Tibial nerve (tissue), 4 donors: ENCODE measurements at places on chromosomes 6 and 20. TPM values are rescaled to one million over a fixed set of nuclear protein-coding genes. Genes with fewer than 3 reads are reported as not detected.

The SSR1 gene
- total RNA-seq, result 68.2 TPM

The CASS4 gene
- 2.5 TPM for total RNA-seq

The GFRA4 gene
- not detected for total RNA-seq

The KCNQ2 gene
- not detected for total RNA-seq

The C6orf89 gene
- 41.1 TPM for total RNA-seq

The IRF4 gene
- 0.22 TPM for total RNA-seq

DNA sequence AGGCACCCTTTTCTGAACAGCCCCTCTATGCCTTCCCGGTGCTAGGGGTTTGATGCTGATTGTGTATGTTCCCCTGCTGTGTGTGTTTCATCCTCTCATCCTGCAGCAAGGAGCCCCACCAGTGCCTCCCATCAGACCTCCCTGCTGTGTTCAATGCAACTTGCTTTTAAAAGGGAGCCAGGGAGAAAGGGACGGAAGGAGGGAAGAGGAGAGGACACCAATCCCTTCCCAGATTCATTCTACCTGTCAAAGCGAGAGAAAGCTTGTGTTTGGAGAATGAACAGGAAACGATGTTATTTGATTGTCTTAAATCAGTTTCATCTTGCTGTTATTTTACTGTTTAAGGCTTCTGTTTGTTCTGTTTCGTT is 259.2 kb downstream of the ADGB start:
- peaks cover 8% of the 10 kb centered on the region for H3K4me1 ChIP-seq
- no peaks in the 10 kb centered on the region for H3K27me3 ChIP-seq
- H3K4me3 ChIP-seq, result peak overlapping the region; percentile 35
- H3K27ac ChIP-seq, result peak overlapping the region; percentile 77

DNA sequence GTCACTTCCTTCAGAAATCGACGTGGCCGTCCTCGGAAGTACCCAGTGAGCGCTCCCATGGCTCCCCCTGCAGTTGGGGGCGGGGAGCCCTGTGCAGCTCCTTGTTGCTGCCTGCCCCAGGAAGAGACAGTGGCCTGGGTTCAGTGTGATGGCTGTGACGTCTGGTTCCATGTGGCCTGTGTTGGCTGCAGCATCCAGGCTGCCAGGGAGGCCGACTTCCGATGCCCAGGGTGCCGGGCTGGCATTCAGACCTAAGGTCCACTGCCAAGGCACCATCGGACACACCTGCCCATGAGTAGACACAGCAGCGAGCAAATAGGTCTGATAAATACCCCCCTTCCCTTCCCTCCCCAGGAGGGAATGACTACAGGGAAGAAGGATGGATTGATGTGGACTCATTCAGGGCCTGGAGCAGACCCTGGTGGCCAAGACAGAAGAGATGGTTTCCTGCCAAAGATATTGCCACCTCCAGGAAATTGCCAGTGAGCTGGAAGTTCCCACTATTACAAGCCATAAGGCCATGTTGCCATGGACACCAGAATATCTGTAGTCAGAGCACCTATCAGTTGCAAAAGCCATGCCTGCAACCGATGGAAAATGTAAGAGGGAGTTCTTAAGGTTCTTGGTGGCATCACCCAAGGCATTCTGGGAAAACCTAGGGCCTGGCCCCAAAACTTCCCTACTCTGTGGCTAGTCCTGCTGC is 4.2 kb downstream of the TCF19 start:
- H3K27ac ChIP-seq, result no peak overlapping the region
- H3K27me3 ChIP-seq, result no peaks in the 10 kb centered on the region
- H3K36me3 ChIP-seq, result no peaks in the 10 kb centered on the region
- DNase-seq, result no peak

DNA sequence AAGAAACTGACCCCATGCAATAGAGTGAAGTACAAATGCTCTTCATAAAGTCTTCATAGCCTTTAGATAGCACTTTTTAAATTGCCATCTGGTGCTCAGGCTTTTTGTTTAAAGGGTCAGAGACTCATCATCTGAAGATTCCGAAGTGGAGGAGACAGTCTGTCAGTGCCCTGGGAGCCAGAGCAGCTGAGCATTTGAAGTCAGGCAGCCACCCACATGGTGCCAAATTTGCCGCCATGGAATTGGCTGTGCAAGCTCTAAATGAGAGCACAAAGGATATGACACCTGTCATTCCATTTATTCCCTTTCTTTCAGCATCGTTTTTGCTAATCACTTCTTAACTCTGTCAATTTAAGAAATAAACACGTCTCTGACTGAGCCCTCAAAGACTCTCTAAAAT is 32.8 kb upstream of the CEP162 start:
- no peak overlapping the region for H3K4me3 ChIP-seq
- H3K27ac ChIP-seq, result no peak overlapping the region

DNA sequence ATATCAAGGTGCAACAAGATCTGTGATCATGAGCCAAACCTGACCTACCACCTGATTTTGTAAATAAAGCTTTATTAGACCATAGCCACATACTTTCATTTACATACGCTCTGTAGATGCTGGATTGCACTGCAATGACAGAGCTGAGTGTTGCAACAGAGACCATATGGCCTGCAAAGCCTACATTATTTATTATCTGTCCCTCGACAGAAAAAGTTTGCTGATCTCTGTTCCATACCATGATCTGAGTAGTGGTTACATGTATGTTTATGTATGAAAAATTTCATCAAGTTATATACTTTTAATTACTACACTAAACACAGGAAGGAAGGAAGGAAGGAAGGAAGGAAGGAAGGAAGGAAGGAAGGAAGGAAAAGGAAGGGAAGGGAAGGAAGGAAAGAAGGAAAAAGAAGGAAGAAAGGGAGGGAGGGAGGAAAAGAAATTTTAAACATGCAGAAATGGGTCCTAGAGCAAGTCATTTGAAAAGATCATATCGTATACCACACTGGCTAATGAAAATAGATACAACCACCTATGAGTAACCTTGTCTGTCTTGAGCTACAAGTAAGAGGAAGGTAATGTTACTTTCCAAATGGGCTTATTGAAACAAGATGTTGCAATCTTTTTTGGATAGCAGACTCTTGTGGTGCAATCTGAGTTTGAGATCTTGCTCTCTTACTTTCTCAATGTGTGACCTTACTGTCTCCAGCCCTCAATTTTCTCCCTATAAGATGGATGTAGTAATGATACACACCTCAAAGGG is 441.0 kb downstream of the KIF16B start:
- H3K27me3 ChIP-seq, result no peaks in the 10 kb centered on the region
- no peak for DNase-seq
- H3K27ac ChIP-seq, result no peak overlapping the region
- H3K36me3 ChIP-seq, result no peaks in the 10 kb centered on the region
- no peak overlapping the region for H3K4me3 ChIP-seq

- peaks cover 46% of the 10 kb centered on the region for H3K36me3 ChIP-seq
- DNase-seq, result no peak
- H3K27ac ChIP-seq, result no peak overlapping the region
- H3K27me3 ChIP-seq, result no peaks in the 10 kb centered on the region
- no peaks in the 10 kb centered on the region for H3K4me1 ChIP-seq
Measured at GRCh38 chr6:166541366-166541765, 45.1 kb downstream of the RAMACL start.

GRCh38 chr20:50343490-50344179 is 153.0 kb downstream of the CEBPB start:
- no peaks in the 10 kb centered on the region for H3K4me1 ChIP-seq
- H3K4me3 ChIP-seq, result no peak overlapping the region
- no peaks in the 10 kb centered on the region for H3K27me3 ChIP-seq
- no peak for DNase-seq
- H3K27ac ChIP-seq, result no peak overlapping the region

- DNase-seq, result no peak
- H3K4me3 ChIP-seq, result no peak overlapping the region
- H3K27ac ChIP-seq, result no peak overlapping the region
- H3K36me3 ChIP-seq, result no peaks in the 10 kb centered on the region
Measured at GRCh38 chr6:71072508-71072907, 115.6 kb upstream of the B3GAT2 start.

DNA sequence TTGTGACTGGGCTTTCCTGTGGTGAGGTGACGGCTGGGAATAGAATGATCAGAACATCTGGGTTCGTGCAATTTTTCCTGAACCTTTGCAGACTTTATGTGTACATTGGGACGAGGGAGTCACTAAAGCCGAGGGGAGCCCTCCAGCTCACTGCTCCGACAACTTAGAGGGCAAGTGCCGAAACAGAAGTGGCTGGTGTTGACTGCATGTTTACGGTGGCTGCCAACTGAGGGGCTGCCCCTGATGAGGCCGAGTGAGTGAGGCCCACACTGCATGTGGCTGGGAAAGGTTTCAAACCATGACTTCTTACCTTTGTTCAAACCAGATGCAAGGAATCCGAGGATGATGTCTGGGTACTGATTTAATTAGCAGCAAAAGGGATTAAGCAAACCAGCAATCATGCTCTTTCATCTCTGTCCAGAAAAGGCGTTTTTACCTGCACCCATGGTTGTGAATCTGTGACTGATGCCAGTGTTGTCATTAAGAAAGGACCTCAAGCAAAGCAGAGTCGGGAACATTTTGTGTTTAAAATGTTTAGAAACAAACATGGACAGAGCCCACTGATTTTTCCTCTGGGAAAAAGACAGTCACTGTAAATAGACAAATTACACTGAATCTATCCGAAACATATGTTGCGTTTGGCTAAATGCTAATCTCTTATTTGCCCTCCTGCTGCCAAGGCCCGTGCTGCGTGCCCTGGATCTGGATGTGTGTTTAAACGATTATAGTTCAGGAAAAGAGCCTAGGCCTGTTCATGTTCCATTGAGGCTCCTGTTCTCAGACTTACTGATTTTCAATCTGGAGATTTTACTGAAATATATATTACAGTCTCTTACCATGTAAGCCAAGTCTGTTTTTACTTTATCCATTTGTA is 105.1 kb downstream of the UST start:
- no peak for DNase-seq
- H3K4me3 ChIP-seq, result no peak overlapping the region
- no peaks in the 10 kb centered on the region for H3K4me1 ChIP-seq
- no peaks in the 10 kb centered on the region for H3K36me3 ChIP-seq
- no peaks in the 10 kb centered on the region for H3K27me3 ChIP-seq

- H3K4me1 ChIP-seq, result no peaks in the 10 kb centered on the region
- H3K4me3 ChIP-seq, result no peak overlapping the region
- DNase-seq, result no peak
- no peaks in the 10 kb centered on the region for H3K27me3 ChIP-seq
Measured at GRCh38 chr20:2699775-2700413, 7.3 kb downstream of the EBF4 start.

DNA sequence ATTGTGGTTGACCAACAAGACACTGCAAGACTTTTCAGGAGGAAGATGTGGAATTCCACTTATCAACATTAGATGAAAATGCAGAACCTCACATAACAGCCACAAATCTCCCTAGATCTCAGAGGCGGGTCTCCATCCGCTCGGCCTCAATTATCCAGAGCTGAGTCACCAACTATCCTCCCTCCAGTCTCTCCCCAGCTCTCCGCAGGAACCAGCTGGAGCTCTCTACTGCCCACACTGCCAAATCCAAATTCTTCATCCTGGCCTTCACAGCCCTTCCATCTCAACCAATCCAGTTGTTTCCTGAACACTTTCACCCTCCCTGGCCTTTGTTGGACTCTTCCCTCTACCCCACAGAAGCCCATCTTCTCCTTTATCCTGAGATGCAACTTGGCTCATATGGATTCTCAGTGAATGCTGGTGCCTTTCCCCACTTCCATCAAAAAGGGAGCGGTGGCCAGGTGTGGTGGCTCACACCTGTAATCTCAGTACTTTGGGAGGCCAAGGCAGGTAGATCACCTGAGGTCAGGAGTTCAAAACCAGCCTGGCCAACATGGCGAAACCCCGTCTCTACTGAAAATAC is 3.5 kb upstream of the TGIF2 start:
- no peak for DNase-seq
- no peaks in the 10 kb centered on the region for H3K27me3 ChIP-seq
- no peaks in the 10 kb centered on the region for H3K36me3 ChIP-seq
- peaks cover 16% of the 10 kb centered on the region for H3K4me1 ChIP-seq

GRCh38 chr20:21548390-21549035 is 34.6 kb upstream of the NKX2-2 start:
- no peak for DNase-seq
- no peaks in the 10 kb centered on the region for H3K36me3 ChIP-seq
- no peaks in the 10 kb centered on the region for H3K27me3 ChIP-seq
- no peak overlapping the region for H3K4me3 ChIP-seq
- H3K27ac ChIP-seq, result no peak overlapping the region
- no peaks in the 10 kb centered on the region for H3K4me1 ChIP-seq

DNA sequence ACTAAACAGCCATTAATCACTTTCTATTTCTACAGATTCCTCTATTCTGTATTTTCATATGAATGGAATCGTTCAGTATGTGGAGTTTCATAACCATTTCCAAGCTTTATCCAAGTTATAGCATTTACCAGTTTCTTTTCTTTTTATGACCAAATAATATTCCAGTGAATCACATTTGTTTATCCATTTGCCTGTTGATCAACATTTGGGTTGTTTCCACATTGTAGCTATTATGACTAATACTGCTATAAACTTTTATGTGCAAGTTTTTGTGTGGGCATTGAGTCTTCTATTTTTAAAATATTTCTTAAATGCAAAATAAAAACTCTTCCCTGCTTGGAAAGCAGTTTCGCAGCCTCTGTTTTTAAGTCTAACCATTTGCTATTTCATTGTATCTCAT is 336.4 kb upstream of the OPRM1 start:
- H3K4me3 ChIP-seq, result no peak overlapping the region
- no peak for DNase-seq
- H3K36me3 ChIP-seq, result no peaks in the 10 kb centered on the region
- no peak overlapping the region for H3K27ac ChIP-seq
- H3K27me3 ChIP-seq, result no peaks in the 10 kb centered on the region
- no peaks in the 10 kb centered on the region for H3K4me1 ChIP-seq

- H3K27me3 ChIP-seq, result no peaks in the 10 kb centered on the region
- DNase-seq, result no peak
- H3K27ac ChIP-seq, result no peak overlapping the region
- no peaks in the 10 kb centered on the region for H3K36me3 ChIP-seq
Measured at GRCh38 chr6:70874181-70874913, 82.5 kb downstream of the B3GAT2 start.
